Neural crest cell (in vitro differentiated cells): ENCODE measurements at places on chromosomes 6 and 20.

GRCh38 chr6:13113981-13114593 is 214.2 kb downstream of the TBC1D7 start:
- DNase-seq = no peak

- no peak for DNase-seq
Observed at GRCh38 chr6:25250878-25251277, 28.3 kb upstream of the CARMIL1 start.

DNA sequence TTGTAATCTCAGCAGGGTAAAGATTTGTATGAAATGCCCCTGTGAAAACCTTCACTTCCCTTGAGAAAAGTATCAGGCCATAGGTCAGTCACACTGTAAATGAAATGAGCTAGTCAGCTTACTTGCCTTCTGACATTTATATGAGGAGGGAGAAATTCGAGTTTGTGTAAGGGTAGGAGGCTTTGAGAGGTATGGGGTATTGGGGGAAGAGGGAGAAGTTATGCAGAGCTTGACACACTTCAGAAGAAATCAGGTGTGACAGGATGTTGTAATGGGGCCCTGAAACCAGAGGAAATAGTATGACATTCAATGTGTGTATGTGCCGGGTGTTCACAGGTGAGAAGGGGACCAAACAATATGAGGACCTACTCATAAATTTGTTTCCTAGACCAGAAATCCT is 64.2 kb upstream of the CCN6 start:
- no peak for DNase-seq

- DNase-seq = no peak
Observed at GRCh38 chr6:24079076-24079475, 46.9 kb upstream of the NRSN1 start.

DNA sequence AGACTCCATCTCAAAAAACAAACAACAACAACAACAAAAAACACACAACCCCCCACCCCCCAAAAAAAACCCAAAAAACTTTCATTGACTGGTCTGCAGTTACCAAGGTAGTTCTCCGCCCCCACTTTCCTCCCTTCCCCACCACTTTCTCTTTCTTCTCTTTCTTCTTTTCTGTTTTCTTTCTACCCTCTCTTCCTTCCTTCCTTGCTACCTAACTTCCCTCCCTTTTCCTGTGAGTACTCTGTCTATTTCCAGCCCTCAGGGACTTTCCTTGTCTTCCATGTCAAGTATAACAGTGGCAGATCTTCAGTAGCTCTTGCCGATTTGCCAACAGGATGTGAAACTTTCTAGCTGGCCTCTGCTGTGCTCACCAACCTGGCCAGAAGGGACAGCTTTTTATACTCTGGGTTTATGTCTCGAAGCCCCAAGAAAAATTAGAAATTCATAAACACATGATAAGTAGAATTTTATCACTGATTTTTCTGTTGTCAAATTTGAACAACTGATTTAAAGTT is 399.5 kb downstream of the QKI start:
- DNase-seq = no peak

- no peak for DNase-seq
Observed at GRCh38 chr6:21740376-21741124, 147.0 kb downstream of the SOX4 start.

- DNase-seq = no peak
Observed at GRCh38 chr20:12256806-12257205, 339.1 kb downstream of the BTBD3 start.

- no peak for DNase-seq
Observed at GRCh38 chr20:37529968-37530600, 2.4 kb upstream of the BLCAP start.

GRCh38 chr6:126698732-126699240 is 358.9 kb downstream of the CENPW start:
- no peak for DNase-seq

DNA sequence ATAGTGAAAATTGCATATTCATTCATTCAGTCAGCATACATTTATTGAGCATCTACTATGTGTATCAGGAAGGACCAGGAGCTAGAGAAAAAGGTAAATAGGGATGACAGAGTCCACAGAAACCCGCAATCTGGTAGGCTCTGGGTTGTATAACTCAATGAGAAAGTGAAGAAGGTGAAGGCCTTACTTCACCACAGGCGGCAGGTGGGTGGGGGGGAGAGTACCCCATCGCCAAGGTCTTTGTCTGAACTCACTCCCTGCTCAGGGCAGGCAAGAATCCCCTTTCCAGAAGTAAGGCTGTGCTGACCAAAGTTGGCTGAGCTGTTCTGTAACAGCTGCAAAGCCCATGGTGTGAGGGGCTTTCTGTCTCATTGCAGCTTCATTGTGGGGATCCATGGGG is 81.3 kb downstream of the CDH26 start:
- DNase-seq = no peak

DNA sequence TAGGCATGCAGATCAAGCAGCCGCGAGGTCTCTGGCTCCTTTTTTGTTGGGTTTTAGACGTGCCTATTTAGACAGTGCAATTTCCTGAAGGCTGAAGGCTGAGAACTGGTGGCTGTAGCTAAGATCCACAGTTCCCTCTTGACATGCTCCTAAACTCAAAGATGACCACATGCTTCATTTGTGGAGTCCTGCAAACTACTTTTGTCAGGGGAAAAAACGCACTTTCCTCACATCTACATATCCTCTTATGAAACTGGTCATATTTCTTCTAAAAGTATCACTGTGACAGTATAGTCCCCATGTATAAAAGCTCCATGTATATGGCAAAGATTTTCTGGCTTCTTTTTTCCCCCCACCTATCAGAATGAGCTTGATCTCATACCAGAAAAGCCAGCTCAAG is 30.7 kb downstream of the LYRM4 start:
- DNase-seq = no peak

- DNase-seq = no peak
Observed at GRCh38 chr6:6537488-6538260, 50.8 kb upstream of the LY86 start.

- DNase-seq = no peak
Observed at GRCh38 chr6:106823732-106824351, 150.7 kb downstream of the CD24 start.

DNA sequence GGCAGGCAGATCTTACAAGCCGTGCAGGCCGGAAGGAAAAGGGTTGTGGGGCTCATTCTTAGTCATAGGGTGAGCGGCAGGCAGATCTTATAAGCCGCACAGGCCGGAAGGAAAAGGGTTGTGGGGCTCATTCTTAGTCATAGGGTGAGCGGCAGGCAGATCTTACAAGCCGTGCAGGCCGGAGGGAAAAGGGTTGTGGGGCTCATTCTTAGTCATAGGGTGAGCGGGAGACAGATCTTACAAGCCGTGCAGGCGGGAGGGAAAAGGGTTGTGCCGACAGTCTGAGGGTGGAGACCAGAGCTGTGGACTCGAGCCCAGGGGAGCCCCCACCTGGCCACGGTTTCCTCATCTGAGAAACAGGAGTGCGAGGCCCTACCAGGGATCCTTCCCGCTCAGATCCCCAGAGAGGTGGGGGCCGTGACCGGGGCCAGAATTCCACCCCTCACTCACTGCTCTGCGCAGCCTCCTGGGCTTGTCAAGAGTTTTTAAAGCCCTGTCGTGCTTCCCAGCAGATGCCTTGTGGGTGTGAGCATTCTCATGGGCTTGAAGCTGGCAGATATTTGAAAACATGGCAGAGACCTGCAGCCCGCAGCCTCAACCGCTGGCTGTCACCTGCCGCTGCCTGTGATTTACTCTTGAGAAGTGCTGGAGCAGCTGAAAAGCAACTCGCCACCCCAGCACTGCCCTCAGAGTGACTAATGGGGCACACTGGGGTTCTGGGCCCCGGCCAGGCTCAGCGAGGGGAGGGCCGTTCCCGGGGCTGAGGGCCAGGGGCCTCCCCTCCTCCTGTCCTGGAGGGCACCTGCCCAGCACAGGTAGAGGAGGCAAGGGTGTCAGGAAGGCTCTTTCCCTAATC is 31.9 kb downstream of the NTSR1 start:
- no peak for DNase-seq

- no peak for DNase-seq
Observed at GRCh38 chr20:19735446-19735845, 22.6 kb upstream of the RIN2 start.

DNA sequence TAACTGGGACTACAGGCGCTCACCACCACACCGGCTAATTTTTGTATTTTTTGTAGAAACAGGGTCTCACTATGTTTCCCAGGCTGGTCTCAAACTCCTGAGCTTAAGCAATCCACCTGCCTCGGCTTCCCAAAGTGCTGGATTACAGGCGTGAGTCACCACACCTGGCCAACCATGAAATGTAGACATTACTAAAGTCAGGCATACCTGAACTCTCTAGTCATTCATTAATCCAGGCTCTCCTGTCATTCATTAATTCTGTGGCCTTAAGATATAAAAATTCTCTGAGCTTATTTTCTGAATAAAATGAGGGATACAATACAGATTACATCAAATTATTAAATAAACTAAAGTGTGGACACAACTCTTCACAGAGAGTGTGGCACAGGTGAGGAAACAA is 159.7 kb downstream of the GMDS start:
- DNase-seq = no peak

DNA sequence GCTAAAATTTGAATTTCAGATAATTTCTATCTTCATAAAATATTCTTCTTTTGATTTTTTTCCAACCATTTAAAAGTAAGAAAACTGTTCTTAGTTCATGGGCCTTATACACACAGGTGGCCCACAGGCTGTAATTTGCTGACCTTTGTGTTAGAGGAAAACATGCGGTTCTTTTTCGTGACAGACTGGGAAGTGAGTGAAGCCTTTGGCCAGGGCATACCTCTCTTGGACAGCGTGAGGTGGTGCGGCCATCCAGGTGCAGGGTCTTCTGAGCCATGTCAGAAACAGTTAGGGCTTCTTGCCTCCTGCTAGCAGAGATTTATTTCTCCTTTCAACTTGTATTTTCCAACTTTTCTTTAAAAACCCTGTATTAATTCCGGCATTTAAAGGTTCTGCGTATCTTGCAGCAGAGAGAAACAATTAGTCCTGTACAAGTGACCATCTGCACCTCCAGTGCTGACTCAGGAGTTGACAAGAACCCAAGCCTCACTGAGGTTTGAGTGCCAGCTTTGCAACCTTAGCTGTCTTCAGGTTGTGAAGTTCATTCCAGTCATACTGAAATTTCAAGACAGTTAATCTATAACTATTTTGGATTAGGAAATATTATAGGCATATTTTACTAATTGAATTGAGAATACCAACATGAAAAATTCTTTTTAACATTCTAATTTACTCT is 177.8 kb downstream of the LY86 start:
- DNase-seq = no peak

GRCh38 chr6:121579478-121579877 is 144.0 kb downstream of the GJA1 start:
- no peak for DNase-seq

GRCh38 chr20:60206259-60206658 is 248.0 kb downstream of the CDH26 start:
- DNase-seq = peak; percentile 20

DNA sequence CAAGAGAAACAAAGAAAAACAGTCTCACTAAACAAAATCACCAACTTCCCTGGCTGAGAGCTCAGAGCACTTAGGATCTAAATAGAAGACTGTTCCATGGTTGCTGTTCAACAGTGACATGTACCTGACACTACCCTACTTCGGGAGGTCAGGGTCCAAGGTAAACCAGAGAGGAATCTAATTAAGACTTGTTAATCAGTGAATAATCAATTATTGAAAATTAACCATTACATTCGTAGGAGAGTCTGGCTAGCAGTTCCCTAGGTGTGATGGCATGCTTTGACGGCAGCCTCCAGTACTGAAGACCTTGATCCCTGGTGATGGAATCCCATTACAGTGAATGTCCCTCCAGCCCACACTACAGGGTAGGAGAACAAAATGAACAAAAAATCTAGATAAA is 154.0 kb upstream of the AFDN start:
- no peak for DNase-seq

DNA sequence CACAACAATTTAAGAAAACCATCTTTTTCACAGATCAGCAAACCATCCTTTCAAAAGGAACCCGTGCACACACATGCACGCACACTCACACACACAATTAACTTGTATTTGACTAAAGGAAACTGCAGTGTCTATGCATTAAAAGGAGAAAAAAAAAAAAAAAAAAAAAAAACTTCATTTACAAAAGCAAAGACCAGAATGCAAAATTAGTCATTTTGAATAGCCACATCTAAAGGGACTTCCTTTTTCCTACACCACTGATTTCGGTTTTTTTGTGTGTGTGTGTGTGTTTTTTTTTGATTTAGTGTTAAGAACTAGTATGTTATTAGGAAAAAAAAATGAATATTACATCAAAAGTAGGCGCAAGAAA is 6.3 kb downstream of the ZMYND8 start:
- DNase-seq = no peak

DNA sequence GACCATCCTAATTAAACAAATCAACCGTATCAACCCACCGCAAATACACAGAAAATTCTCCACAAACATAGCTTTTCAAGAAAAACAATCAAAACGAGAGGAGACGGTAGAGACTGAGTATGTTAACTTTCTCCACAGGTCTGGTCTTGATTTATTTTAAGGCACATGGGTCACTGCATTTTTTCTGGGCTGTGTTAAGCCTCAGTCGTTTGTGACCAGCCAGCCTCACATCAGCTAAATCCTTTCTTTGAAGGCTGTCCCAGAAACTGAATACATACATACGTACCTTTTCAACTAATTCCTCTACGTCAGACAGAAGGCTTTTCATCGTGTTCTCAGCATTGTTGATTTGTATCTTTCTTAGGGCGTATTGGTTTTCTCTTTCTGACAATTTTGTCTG is 69.4 kb downstream of the LAMA4 start:
- no peak for DNase-seq

DNA sequence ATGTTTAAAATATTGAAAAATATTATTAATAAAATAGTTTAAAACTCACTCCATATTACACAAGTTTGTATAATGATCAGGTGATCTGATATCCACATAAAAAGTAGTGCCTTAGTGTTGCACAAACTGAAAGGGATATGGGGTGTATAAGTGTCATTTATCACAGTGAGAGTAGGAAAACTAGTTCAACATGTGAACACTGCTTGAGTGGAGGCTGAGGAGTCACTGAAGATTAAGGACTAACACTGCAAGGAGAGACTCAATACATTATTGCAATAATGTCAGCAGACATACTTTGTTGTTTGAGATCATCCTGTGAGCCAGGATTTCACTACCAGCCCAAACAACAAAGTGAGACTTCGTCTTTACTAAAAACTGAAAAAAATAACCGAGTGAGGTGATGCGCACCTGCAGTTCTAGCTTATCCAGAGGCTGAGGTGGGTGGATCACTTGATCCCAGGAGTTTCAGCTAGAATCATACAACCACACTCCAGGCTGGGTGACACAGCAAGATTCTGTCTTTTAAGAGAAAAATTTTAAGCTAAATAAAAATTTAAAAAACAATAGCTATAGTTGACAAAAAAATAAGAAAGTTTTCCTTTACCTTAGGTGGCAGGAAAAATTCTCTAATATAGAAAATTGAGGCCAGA is 2.4 kb upstream of the KHDC1L start:
- no peak for DNase-seq

DNA sequence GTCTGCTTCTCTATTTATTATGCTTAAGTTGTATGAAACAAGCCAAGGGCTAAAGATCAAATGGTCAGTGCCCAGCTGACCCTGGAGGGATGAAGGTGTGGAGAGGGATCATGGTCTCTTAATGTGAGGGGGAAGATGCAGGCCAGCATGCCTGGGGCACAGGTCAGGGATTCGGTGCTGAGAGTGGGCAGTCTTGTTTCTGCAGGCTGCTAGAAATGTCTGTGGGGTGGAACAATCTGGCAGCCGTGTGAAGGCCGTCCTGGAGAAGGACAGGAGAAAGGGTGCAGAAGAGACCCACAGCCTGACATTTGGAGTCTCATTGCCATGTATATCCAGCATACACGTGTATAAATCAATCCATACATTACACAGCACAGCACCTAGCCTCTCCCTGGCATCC is 258.3 kb upstream of the MOCS1 start:
- no peak for DNase-seq

GRCh38 chr6:45132658-45133294 is 195.4 kb upstream of the RUNX2 start:
- no peak for DNase-seq
